ENCODE measurements at places on chromosomes 11 and 22.

- DNase-seq: no peak
These were observed 110.3 kb upstream of the PITPNB start for GRCh38 chr22:28029201-28029948.

DNA sequence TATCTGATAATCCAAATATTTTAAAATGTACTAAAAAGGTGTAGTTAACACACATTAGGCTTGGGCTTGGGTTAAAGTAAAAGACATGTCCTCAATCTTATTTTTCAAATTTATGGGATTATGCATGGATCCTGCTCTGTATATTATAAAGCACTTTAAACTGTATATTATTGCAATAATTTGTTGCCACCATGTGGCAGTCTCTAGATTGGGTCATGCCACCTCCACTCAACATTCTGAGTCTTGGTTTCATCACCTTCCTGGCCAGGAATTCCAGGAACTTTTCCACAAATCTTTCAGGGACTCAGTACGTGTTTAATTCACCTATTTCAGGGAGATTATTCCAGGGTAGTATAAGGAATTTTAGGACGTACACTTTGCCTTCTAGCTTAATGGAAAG, 695.5 kb downstream of the FAM181B start:
- no peak for DNase-seq

DNA sequence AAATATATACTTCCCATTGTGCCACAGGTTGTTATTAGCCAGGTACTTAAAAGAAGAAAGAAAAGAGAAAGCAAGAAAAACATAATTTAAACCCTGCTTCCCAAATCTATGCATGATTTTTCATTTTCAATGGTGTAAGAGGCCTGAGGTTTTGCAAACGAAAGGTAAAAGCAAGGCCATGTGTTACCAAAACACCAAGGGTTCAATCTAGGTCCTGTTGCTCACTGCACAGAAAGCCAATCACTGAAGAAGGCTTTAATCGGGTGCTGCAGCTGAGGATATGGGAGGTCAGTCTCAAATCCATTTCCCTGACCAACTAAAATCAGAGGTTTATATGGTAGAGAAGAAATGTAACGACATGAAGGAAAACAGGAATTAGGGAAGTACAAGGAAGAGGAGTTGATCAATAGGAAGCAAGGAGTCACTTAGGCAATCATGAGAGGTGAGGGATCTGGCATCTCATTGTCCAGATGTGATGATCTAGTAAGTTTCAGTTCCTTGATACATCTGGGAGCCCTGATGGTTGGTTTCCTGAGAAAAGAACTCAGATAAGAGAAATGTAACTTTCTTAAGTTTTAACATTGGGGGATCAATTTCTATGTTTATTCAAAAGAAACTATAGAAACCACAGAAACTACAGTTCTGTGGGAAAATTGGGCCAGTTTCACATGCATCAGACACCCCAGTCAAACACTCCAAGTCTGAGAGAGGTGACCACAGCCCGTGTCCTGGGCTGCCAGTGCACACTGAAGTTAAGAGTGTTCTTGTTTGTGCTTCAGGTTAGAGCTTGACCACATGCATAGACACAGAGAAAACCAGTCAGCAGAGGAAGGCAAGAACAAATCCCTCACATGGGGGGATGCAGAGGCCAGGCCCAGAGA, 18.1 kb upstream of the DKK3 start:
- DNase-seq: no peak

GRCh38 chr22:38941488-38941987, 15.9 kb upstream of the APOBEC3A start:
- DNase-seq: no peak

DNA sequence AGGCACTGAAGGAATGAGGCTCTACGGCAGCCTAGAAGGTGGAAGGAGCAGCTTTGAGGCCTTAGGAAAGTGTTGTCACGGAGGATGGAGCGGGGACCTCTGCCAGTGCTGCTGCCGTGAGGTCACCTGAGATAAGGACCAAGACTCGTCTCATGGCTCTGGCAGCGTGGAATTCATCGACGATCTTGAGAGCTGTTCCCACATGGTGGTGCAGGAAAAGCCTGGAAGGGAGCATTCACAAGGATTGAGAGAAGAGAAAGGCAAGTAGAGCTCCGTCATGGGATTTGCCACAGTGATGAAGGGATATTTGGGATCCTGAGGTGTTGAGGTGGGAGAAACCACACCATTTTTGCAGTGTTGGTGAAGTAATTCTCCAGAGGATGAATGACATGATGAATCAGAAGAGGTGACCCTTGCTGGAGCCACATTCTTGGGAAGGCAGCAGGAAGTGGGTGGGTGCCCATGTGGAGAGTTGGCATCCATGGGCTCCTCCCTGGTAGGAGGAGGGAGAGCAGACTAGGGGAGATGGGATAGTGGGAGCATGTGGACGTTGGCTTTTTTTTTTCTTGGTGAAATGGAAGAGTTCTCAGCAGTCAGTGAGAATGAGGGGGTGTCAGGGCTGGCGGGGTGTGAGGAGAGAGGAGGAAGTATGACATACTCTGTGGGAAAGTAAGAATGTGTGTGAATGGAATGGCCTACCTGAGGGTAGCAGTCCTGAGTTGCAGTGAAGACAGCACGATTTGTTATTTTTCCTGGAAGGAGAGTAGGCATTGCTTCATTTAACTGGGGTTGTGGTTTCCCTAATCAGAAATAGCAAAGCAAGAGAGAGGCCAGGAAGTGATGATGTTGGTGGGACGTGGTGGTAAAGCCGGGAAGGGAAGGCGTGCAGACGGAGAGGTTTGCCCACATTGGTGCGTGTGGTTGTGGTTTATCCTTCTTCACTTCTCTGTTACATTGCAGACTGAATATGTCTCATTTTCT, 11.1 kb downstream of the PPP6R3 start:
- no peak for DNase-seq

DNA sequence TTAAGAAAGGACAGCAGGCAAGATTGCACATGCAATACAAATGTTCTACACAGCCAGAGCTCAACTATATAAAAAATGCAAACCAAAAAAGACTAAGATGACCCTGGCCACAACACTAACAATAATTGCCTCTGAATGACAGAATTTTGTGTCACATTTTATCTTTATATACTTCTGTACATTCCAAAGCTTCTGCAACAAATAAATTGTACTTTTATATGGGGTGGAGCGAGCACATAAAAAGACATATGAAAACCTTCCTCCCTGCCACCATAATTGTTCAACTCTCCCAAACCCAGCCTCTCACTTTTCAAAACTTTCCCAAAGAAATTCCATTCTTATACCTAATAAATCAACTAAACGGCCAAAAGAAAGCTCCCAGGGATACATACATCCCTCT, 10.7 kb downstream of the BUD13 start:
- DNase-seq: no peak

All from Right ventricle myocardium inferior (tissue), 1 donor.